ENCODE measurements at places on chromosomes 2 and 18.

- DNase-seq, result no peak
These were observed 4.0 kb downstream of the KANSL1L start for GRCh38 chr2:210167227-210167626.

GRCh38 chr2:177930916-177931315, 141.7 kb downstream of the PDE11A start:
- DNase-seq, result no peak

DNA sequence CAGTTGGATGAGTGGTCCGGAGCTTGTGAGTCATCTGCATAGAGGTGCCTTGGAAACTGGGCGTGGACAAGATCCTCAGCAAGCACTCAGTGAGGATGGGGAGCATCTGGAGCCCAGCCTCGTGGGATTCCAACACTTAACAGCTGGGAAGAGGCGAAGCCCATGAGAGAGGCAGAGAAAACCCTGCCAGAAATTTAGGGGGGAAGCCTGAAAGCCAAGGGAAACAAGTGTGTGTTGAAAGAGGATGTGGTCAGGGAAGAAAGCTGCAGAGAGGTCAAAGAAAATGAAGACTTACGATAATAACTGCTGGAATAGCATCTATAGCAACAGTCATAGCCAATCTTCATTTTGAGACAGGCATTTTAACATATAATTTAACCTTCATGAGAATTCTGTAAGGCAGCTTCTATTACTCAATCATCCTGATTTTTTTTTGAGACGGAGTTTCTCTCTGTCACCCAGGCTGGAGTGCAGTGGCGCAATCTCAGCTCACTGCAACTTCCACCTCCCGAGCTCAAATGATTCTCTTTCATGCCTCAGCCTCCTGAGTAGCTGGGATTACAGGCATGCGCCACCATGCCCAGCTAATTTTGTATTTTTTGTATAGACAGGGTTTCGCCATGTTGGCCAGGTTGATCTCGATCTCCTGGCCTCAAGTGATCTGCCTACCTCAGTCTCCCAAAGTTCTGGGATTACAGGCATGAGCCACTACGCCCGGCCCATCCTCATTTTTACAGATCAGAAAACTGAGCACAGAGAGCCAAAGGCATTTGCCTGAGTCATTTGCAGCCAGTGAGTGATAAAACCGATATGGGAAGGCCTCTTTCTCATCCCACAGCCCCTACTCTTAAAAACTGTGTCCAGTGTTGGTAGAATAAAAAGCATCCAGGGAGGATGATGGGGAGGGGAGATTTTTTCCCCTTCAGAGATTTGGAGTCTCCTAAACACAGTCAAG, 214.4 kb upstream of the EPAS1 start:
- peak; percentile 90 for DNase-seq

DNA sequence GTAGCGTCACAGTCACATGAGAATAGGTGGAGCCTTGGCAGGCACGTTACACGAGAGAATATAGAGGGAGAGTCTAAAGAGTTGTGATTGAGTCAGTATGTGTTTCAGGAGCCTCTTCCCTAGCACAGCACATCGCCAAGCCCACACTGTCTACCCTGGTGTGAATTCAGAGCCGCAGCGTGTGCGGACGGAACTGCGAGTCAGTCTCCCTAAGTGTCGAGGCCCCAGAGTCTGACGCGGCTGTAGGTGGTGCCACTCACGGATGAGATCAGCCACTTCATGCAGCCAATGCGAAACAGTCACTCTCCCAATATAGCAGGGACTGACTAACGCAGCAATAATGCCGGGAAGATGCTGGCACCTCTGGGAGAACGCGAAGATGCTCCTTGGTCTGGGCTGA, 587.3 kb upstream of the ID2 start:
- DNase-seq, result no peak

- DNase-seq, result no peak
These were observed 41.7 kb downstream of the ABCG8 start for GRCh38 chr2:43880471-43880870.

DNA sequence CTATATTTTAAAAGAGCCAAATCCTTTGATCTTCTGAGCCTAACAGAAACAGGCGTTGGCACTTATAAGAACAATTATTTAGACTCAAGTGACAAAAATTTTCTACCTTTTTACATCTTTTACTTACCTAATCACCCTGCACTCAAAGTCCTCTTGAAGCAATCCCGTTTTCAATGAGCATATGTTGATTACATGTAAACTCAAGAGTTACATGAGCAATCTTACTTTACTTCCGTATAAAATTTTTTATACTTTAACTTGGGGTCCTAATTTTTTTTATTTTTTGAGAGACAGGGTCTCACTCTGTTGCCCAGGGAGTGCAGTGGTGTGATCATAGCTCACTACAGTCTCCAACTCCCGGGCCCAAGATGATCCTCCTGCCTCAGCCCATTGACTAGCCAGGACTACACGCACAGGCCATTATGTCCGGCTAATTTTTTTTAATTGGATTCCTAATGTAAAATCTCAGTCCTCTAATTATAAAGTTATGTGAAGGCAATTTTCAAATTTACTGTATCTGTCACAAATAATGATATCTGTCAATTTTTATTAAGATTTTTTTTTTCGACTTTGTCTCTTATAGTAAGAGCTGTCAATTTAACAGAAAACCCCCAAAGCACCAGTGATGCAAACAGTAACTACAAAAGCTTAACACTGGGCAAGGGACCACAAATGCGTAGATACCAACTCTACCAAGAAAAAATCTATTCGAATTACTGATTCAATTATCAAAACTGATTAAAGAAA, 19.1 kb upstream of the STPG4 start:
- no peak for DNase-seq

DNA sequence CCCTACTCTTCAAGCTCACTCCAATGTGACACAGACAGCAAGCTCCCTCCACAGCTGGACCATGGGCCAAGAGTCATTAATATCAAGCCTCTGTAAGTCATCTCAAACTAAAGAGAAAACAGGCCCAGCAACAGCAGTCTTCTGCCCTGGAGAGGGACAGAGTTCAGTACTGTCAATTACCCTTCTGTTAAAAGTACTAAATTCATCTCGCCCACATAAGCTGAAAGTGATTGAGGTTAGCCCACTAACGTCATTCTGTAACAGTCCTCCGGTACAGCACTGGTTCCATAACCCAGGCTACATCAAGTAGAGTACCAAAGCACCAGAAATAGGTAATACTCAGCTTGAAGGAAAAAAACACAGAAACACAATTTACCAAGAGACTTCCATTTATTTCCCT, 25.9 kb downstream of the THADA start:
- no peak for DNase-seq

GRCh38 chr2:168789776-168790175, 12.7 kb upstream of the NOSTRIN start:
- DNase-seq, result no peak

- DNase-seq, result peak; percentile 30
These were observed 58.8 kb downstream of the RNF152 start for GRCh38 chr18:61833978-61834377.

DNA sequence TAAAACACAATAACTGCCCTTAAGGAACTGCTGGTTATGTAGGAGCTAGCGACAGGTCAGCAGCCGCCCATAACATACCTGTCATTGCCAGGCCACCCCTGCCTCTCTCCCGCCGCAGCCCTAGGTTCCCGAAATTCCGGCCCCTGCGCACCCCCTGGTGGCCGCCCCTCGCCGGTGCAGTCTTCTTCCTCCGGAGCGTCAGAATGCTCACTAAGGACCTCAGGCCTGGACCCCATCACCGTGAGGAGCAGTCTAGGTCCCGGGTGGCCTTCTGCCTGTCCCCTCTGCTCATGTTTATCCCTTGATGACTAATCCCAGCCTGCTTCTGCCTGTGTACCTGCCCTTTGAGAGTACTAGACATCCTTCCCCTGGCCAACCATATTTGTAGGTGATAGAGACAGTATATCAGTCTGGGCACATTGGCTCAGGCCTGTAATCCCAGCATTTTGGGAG, 115.7 kb upstream of the SLC1A4 start:
- DNase-seq, result peak; percentile 69

- DNase-seq, result no peak
These were observed 164.8 kb upstream of the ACVR2A start for GRCh38 chr2:147679955-147680531.

DNA sequence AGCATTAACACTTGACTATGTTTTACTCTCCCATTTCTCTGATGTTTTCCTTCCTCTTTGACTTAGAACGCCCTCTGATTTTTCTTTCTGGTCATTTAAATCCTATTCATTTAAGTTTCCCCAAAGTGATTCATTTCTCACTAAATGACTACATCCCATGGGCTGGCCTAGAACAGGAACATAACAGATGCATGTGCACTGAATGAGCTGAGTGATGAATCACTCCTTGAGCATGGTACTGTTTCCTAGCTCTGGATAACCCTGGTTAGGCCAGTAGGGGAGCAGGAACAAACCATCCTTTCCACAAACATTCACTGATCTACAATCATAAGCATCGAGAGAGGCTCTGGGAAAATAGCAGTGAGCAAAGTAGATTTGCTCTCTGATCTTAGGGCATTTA, 221.9 kb upstream of the SETBP1 start:
- DNase-seq, result peak; percentile 84

DNA sequence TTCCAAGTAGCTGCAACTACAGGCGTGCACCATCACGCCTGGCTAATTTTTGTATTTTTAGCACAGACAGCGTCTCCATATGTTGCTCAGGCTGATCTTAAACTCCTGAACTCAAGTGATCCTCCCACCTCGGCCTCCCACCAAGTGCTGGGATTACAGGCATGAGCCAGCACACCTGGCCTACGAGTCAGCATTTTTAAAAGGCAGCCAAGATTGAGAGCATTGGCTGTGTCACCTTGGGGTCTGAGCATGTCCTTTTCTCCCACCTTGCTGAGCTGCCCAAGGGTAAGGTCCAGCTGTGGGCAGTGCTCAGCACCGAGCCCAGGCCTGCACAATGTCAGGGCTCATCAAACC, 142.8 kb upstream of the LMAN1 start:
- DNase-seq, result no peak

DNA sequence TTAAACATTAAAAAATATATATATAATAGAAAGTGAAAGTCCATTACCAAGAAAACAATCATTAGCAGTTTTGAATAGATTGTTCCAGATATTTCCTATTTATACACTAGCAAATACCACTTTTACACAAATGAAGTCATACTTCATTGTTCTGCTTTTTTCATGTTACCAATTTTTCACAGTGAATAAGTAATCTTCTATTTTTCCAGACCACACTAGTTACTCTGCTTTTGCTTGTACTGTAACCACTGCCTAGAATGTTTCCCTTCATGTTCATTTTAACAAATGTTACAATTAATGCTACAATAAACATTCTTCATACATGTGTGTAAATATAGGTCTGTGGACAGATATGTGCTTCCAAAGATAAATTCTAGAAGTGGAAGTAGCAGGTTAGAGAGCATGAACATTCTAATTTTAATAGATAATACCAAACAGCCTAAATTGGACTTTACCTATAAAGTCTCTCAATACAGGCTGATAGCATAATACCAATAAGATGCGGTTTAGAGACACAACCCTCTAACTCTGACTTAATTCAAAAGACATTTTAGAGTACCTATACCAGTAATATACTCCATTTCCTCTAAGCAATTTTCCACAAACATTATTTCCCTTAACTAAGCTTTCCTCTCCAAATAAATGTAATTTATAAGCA, 17.0 kb downstream of the ITSN2 start:
- no peak for DNase-seq

DNA sequence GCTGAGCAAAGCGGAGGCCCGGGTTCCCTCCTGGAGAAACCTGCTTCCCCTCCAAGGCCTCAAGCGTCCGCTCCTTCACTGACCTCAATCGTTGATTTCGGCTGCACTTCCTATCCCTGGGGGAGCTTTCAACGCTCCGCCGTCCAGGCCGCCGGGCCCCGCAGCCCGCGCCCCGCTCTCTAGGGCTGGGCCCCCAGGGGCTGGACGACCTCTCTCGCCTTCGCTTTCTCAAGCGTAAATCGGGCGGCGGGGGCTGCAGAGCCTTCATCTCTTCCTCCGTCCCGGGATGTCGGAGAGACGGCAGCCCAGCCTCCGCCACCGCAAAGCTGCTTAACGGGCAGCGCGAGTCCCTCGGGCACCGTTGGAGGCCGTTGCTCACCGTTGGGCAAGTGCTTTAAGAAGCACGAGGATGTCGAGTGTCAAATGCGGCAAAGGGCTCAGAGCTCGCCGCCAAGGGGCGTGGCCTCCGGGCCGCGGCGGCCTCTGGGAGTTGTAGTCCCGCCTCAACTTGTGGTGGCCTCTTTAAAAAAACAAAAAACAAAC, 8.5 kb downstream of the HES6 start:
- DNase-seq, result peak; percentile 63

DNA sequence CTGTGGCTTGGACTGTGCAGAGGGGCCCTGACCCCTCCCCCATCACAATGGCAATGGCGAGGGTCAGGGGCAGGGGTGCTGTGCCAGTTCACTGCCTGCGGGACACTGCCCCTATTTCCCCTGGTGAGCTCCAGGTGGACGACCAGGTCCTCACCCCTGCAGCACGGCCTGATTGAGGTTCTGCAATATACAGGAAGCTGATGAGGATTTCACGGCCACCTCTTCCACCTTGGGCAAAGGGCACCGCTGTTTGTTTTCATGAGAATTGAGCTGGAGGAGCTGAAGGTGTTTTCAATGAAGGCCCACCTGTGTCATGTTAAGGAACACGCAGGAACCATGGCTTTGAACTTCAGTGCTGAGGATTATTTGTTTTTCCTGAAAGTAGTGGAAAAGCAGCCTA, 96.3 kb downstream of the OSR1 start:
- no peak for DNase-seq

- peak; percentile 10 for DNase-seq
These were observed 2156.0 kb upstream of the PIK3C3 start for GRCh38 chr18:39799006-39799405.

- no peak for DNase-seq
These were observed 208.1 kb downstream of the NCKAP5 start for GRCh38 chr2:133360190-133360589.

GRCh38 chr2:226825056-226825455, 10.8 kb upstream of the RHBDD1 start:
- no peak for DNase-seq

- no peak for DNase-seq
These were observed 184.7 kb upstream of the LINC00305 start for GRCh38 chr18:64333584-64333983.

- DNase-seq, result no peak
These were observed 276.8 kb upstream of the POU3F3 start for GRCh38 chr2:104577143-104577542.

- no peak for DNase-seq
These were observed 140.1 kb downstream of the NR4A2 start for GRCh38 chr2:156192468-156192867.

GRCh38 chr2:41621095-41621494, 426.7 kb upstream of the PKDCC start:
- DNase-seq, result no peak

GRCh38 chr2:57981083-57981768, 65.4 kb upstream of the VRK2 start:
- DNase-seq, result peak; percentile 56

- DNase-seq, result no peak
These were observed 45.4 kb upstream of the FAHD2A start for GRCh38 chr2:95356821-95357700.

- DNase-seq, result no peak
These were observed 1.2 kb downstream of the DLX1 start for GRCh38 chr2:172086241-172087206.
